ENCODE measurements at places on chromosomes 12 and 14.

GRCh38 chr14:70856851-70857495 is 47.7 kb upstream of the MAP3K9 start:
- no peak for DNase-seq

GRCh38 chr12:46164186-46164761 is 104.6 kb downstream of the SLC38A1 start:
- peak; percentile 45 for DNase-seq

GRCh38 chr14:104680056-104680805 is 9.2 kb upstream of the INF2 start:
- no peak for DNase-seq

GRCh38 chr14:78196323-78196722 is 26.1 kb downstream of the NRXN3 start:
- no peak for DNase-seq

DNA sequence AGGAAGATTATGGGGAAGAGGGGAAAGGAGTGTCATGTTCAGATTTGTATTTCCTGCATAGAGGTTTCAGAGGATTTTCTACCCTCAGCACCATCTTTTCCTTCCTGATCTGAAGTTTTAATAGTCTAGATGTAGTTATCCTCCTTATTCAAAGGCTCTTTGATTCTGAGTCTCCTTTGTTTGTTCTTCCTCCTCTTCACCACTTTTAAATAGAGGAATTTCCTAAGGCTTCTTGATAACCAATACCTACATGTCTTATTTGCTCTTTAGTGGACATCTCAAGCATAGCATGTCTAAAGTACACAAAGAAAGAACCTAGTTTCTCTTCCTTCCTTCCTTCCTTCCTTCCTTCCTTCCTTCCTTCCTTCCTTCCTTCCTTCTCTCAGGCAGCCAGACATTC is 8.3 kb downstream of the MGAT4C start:
- DNase-seq: no peak

DNA sequence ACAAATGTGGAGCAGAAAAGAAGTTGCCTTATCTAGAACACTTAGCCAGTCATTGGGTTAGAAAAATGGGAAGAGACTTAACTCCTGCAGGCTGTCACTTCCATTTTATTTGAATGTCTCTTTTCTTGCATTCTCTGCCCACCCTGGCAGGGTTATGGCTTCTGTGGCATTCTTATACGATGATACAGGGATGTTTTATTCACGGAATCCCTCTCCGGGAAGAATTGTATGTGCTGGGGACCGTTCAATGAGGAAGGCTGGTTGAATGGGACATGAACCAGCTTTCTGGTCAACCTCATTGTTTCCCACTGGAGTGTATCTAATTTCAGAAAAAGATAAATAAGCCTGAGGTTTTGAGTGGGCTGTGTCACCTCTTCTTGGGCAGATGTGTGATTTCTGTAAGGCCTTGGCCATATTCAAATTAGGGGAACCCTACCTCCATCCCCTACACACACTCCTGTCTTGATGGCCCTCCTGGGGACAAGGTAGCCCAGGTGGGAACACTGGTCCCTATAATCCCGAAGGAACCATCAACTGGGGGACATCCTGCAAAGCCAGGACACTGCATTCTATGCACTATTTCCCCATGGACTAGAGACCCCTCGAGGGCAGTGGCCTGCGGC is 174.8 kb upstream of the GSC start:
- no peak for DNase-seq

- DNase-seq: no peak
Observed at GRCh38 chr12:131457331-131458047, 253.4 kb upstream of the SFSWAP start.

- no peak for DNase-seq
Observed at GRCh38 chr12:13777374-13777773, 204.0 kb downstream of the GRIN2B start.

DNA sequence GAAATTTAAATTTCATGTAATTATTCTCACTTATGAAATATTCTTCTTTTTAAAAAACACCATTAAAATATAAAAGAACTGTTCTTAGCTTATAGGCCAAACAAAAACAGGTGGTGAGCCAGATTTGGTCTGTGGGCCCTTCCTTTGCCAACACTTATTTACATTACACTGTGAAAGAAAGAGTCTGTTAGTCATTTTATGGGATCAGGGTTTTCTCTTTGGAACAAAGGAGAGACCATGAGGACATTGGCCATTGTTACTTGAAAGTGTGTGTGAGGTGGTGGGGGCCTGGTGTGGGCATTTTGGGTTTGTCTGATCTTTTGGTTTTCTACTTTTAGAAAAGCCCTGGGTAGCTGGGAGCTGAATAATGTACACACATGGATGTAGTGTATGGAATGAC is 62.7 kb downstream of the TTC6 start:
- no peak for DNase-seq

DNA sequence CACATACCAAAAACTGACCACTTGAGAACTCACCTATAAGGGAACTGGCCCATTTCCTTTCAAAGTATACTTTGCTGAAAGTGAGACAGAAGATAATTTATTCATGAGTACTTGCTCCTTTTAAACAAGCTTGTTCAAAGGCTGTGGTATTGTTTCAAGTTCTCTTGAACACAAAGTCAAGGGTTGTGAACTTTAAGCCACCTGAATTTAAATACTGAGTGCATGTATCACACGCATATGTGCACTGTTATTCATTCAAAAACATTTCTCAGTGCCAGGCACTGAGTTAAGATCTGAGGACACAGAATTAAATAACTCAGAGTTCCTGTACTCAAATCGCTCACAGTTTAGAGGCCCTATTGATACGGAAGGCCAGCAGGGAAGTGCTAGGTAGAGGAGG is 19.1 kb upstream of the LDHB start:
- no peak for DNase-seq

DNA sequence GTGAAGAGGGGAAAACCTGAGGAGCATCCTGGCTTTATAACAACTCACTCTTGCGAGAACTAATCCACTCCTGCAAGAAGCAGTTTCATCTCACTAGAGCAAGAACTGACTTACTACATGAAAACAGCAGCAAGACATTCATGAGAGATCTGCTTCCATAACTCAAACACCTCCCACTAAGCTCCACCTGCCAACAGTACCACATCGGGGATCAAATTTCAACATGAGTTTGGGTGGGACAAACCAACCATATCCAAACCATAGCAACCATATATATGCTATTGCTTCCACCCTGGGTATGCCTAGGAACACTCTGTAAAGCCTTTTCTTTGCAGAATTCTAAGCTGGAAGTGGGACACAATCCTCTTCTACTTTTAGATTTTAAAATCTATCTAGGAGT is 13.9 kb upstream of the AVPR1A start:
- DNase-seq: no peak

DNA sequence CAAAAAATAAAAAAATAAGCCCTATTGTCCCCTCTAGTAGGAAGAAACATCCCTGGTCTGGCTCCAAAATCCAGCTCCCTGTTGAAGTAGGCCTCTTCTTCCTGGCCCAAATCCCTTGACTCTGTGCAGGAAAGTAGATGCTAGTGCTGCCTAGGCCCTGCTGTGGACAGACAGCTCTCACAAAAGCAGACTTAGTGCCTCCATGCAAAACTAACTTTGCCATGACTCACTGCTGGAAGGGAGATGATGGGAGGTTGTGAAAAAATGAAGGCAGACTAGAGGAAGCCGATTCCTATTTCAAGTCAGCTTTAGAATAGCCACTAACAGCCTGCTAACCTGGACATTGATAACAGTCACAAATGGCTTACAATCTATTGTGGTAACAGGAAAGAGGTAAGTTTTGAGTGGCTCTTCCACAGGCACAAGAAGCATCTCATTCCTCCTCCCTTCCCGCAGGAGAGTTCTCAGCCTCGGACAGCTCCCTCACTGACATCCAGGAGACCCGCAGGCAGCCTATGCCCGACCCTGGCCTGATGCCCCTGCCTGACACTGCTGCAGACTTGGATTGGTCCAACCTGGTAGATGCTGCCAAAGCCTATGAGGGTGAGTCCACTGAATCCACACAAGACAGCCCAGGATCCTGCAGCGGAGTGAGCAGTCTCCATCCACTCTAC is 198.9 kb upstream of the RGS6 start:
- DNase-seq: no peak

- no peak for DNase-seq
Observed at GRCh38 chr14:61764342-61765122, 2.3 kb downstream of the SNAPC1 start.

DNA sequence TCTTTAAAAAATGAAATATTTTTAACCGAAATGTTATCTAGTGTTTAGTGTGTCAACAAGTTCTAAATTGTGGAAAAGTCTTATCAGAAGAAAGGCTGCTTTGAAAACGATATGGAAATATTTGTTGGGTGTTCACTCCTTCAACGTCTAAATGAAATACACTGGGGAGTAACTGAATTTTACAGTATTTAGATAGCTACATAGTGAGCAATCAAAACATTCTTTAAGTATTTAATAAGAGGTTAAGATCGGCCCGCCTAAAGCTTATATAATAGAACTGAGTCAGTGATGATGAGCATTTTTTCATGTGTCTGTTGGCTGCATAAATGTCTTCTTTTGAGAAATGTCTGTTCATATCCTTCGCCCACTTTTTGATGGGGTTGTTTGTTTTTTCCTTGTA is 228.3 kb downstream of the RAD51B start:
- no peak for DNase-seq

DNA sequence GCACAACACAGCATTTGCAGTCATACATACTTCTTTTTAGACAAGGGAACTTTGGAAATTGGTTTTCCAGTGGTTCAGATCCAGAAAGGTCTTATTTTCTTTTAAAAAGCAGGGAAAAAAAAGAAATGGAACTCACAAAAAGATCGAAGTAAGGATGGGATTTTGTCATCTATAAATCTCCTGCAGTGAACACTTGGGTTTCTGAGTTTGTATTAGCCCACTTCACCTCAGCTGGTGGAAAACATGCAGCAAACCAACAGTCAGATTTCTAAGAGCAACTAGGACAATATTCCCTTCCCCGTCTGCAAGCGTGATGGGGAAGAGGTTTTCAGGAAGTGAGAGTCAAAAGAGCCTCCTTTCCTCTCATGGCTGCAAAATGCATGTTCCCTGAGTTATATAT is 4.6 kb downstream of the MYF5 start:
- no peak for DNase-seq

DNA sequence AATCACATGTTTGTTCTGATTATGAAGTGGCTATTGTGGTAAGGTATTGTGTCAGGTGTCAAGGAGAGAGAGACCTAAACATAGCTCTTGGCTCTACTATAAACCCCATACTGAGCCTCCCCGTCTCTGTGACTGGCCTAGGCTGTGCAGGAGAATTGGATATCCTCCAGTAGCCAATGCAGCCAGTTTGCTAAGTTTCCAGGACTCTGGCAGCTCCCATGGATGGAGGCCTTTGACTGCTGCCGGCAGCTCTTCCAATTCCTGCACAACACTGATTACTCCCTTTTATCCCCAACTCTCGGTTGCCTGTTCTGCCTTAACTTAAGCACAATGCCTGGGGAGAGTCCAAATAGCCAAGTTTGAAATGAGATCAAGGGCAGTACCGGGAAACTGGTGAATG is 59.3 kb downstream of the ABCC9 start:
- DNase-seq: no peak

- no peak for DNase-seq
Observed at GRCh38 chr12:16472631-16473030, 125.2 kb downstream of the MGST1 start.

DNA sequence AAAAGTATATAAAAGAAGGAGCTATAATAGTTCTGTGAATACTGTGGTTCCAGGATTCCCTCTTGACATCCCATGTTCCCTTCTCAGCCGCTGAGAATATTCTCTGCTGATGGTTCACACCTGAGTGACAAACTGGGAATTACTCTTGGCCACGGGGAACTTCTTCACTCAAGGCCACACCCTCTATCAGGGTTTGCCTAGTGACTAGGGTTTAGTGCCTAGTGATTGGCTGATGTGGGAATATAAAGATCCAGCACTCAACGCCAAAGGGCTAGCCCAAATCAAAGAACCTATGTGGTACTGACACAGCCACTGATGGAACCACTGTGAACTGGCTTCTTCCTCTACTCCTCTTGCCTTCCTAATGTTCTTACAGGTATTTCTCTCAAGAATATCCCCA is 248.4 kb downstream of the ASCL1 start:
- no peak for DNase-seq

DNA sequence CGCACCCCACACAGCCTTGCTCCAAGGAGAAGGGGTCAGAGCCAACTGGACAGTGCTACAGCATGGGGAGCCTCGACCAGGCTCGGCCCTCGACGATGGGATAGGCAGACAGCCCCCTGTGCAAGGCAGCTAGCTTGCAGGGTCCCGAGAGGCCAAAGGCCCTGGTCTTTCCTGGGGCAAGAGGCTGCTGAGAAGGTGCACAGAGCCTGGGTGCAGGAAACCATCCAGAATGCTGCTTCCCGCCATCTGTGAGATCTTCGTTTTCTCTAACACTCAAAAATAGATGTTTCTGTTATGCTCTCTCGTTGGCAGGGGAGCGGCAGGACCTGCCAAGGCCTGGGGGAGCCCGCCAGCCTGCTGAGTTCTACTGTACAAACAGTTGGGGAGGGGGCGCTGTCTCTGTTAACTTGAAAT is 168.0 kb upstream of the RTL1 start:
- DNase-seq: no peak

DNA sequence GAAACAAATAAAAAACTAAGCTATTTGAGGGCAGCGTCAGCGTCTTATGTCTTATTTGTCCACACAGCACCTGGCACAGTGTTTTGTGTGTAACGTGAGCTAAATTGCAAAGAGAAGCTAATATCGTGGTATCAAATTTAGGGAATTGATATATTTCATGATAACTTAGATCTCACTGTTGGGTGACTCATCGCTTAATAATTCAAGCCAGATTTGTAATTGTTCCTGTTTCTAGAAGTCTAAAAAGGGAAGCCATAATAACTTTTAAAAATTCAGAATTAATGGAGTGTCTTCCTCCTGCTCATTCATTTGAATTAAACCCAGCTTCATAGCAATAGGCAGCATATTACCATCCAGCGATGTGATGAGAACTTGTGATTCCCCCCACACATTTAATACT is 214.7 kb downstream of the PDZRN4 start:
- no peak for DNase-seq

- no peak for DNase-seq
Observed at GRCh38 chr14:43729143-43729542, 777.9 kb downstream of the FSCB start.

DNA sequence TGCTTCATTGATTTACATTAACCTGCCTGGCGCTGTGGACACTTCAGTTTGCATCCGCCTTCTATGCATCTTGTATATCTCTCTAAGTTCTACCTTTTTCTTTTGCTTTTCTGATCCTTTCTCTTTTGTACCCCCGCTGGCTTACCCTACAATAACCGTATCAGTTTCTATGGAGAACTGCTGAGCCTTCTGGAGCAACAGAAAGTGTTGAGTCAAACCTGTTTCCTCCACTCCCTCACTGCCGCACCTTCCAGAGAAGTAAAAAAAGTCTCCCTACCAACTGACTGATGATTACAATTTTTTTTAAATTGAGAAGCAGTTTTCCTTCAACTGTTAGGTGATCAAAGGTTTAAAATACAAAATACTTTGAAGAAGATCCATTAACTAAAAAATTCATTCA is 17.4 kb downstream of the EXD2 start:
- DNase-seq: no peak

GRCh38 chr12:64665514-64665913 is 55.2 kb downstream of the RASSF3 start:
- no peak for DNase-seq
